ENCODE measurements at places on chromosomes 7 and 10.

GRCh38 chr10:24944512-24945255 is 7.7 kb downstream of the PRTFDC1 start:
- peak; percentile 69 for DNase-seq

DNA sequence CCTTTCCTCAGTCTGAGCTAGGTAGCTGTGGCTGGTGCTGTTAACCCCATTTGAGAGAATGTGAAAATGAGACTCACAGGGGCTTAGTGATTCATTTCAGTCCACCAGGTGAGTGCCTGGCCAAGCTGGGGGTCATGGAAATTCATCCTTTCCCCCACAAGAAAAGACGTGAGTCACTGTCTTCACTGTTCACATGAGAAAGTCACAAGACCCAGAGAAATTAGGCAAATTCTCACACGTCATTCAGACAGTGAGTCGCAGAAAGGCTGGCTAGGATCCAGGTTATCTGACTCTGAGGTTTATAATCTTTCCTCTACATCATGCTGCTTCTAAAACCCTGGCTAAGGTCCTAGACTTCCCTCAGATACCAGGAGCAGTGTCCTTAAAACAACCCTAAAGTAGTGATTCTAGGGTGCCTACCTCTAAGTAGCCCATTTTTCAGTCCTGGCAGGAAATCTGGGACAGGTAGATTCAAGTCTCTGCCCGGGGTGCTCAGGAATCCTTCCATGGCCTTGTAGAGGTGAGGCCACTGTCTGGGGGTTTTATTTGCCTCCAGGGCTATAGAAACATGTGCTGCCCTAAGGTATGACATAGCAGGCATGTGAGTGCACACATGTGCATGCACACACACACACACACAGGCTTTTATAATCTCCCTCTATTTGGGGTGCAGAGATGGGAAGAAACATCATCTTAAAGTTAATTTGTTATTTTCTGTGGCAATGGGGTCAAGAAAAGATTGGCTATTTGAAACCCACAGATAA is 427.9 kb upstream of the CELF2 start:
- DNase-seq, result no peak

DNA sequence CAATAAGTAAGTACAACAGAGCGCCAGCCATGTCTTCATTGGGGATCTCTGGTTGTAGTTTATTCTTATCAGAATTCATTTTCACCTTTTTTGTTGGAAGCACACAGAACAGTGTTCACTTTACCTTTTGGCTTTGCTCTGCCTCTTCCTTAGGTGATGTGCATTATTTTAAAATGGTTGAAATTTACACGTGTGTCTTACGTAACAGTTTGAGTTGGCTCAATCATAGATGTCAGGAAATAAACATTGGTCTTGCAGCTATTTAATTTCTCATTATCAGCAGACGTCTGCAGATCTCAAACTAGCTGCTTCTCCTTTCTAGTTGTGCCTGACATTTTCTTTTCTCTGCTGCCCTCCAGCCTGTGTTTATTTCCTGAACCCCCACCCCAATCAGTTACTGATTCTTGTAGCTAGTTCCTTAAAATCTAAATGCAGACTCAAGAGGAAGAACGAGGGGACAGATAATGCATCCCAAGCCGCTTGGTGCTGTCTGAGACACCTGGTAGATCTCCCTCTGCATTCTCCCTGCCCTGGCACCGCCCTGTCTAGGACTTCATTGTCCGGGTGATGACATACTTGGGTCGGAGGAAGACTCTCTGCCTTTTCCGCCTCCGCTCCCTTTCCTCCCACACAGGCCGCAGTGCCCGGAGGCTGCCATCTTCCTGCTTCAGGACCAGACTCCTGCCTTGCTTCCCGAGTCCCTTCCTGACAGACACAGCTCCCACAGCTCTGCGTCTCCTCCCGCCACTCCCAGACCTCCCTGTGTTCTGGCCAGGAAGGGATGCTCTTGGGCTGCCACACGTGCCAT is 108.2 kb downstream of the ANKRD61 start:
- no peak for DNase-seq

DNA sequence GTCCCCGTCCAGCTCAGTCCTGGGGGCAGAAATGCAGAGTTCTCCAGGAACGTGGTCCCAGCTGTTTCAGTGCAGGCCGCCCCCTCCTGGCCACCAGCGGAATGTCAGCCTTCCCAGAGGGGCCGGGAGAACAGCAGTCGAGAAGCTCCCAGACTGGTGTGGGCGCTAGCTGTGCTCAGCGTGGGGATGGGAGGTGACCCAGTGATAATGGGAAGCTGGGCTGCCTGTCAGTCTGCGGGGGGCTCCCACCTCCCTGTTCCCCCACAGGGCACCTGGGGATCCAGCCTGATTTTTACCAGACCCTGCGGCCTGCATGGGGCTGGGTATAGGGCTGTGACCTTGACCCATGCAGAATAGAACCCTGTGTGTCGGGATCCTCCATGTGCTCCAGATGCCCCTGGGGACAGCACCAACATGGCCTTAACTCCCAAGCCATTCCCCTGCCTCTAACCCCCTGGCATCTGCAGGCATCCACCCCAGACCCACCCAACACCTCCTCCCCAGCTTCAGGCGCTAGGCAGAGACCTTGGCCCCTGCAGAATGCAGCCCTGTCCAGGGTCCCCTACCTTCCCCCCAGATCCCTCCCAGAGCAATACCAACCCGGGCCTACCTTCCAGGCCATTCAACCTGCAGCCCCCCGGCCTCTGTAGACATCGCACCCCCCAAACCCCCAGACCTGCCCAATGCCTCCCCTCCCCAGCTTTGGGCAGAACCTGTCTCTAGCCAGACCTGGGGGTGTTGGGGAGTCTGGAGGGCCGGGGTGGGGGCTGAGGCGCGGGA is 880 bp upstream of the ELN start:
- peak; percentile 62 for DNase-seq

DNA sequence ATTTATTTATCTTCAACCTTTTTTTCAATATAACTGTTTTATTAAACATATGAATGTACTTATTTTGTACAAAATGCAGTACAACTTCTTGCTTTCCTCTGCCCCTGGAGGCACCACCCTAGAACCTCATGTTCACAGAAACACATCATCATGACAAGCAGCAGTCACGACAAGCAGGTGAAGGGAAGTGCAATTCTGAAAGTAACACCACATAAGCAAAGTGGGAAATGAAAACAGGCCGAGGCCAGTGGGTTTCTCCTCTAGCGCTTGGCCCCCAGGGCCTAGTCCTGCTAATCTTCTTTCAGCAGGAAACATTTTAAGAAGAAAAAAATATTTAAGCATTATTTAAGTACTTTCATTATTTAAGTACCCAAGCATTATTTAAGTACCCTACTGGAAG is 598.1 kb downstream of the SH2D4B start:
- DNase-seq, result no peak

GRCh38 chr10:71848325-71849275 is 2.5 kb downstream of the PSAP start:
- peak; percentile 65 for DNase-seq

DNA sequence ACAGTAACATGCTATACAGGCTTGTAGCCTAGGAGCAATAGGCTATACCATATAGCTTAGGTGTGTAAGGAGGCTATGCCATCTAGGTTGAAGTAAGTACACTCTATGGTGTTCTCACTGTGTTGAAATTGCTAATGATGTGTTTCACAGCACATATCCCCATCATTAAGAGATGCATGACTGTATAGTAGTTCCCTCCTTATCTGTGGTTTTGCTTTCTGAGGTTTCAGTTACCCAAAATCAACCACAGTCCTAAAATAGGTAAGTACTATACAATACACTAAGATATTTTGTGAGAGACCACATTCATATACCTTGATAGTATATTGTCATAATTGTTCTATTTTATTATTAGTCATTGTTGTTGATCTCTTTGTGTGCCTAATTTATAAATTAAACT is 12.7 kb downstream of the FZD1 start:
- no peak for DNase-seq

DNA sequence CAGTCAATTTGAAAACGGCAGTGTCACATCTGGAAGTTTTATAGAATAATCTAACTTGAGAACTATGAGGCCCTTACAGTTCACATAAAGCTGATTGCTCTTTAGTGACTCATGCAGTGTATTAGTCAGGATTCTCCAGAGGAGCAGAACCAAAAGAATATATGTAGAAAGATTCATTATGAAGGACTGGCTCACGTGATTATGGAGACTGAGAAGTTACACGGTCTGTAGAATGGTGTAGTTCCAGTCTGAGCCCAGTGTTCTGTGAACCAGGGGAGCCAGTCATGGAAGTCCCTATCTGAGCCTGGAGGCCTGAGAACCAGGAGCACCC is 21.5 kb downstream of the RBM33 start:
- peak; percentile 90 for DNase-seq

DNA sequence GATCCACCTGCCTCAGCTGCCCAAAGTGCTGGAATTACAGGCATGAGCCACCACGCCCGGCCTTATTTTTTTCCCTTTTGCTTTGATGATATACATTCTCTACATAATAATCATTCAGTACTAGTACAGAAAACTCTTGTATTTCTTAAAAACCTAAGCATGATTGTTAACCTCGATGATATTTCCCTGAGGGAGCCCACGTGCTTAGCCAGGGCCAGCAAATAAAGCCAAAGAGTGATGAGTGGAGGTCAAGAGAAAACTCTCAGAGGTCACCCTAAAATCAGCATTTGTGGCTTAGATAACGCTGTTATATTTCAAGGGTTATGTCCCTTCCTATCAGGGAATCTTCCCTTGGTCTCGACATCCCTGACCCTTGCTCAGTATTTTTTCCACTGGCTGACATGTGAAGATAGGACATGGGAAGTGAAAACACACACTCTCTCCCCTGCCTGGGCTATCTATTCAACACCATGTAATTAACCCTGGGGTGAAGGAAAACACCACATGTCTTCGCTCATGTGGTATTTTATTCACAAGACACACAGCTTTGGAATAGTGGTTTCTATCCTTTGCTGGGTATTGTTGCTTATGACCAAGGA is 12.6 kb downstream of the FAM200A start:
- no peak for DNase-seq

DNA sequence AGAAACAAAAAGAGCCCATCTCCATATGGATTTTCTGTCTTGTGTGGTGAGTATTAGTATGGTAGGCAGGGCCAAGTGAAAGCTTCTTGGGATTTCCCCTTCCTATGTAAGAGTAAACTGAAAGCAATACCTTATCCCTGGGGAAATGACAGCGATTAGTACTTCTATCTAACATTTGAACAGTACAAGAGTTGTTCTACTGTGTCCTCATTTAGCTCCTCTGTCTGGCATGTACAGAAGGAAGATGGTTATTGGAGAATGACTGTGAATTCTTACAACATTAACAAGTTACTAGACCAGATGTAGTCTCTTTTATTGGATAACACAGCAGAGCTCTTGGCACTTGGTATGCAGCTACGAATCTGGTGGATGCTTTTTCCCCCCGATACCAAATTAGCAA is 17.9 kb upstream of the TRIL start:
- DNase-seq, result no peak

- DNase-seq, result peak; percentile 53
These were observed 2.7 kb downstream of the SEMA3A start for GRCh38 chr7:84191842-84192241.

- DNase-seq, result peak; percentile 24
These were observed 100.4 kb upstream of the DNAJC1 start for GRCh38 chr10:22103701-22104470.

GRCh38 chr7:108875139-108875538 is 305.5 kb downstream of the DNAJB9 start:
- DNase-seq, result peak; percentile 23

DNA sequence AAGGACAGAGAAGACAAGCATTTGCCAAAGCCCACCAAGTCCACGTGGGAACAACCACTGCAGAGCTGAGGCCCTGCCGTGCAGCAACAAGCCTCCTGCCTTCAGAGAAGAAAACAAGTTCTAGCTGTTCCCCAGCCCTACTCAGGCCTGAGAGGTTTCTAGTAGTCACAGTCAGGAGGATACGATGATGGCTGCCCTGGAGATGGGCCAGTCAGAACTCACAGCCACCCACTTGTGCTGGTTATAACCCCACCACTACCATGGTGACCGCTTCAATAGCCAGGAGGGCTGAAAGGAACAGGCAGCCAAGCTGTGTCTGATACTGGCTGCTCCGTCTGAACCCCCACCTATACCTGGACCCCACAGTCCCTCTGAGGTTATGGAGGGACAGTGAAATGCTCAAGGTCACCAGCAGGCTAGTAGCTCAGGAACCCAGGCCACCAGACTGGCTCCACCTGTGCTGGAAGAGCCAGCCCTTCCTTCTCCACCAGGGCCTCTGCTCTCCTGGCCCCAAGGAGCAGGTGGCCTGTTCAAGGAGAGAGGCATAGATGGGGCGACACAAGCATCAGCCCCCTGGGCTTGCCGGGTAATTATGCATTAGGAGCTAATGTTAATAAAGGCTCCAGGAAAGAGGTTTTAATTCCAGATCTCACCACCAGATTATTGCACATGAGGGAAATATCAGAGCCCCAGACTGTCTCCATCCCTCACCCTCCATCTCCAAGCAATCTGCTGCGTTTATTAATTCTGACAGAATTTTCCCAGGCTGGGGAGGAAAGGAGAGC is 125.8 kb upstream of the PCBD1 start:
- no peak for DNase-seq

- DNase-seq, result peak; percentile 55
These were observed 36.7 kb downstream of the OSBPL3 start for GRCh38 chr7:24943096-24943948.

GRCh38 chr10:96305019-96305418 is 785 bp downstream of the DNTT start:
- DNase-seq, result no peak

DNA sequence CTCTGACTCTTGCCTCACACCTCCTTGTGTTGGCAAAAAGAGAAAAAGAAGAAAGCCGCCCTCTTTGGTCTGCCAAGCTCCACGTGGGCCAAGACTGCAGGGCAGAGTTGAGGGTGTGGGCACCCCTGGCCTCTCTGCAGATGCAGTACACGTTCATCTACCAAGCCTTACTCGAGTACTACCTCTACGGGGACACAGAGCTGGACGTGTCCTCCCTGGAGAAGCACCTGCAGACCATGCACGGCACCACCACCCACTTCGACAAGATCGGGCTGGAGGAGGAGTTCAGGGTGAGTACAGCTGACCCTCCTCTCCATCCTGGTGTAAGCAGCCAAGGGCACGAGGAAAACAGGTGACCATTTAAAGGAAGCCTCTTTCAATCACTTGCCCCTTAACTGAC is 56.1 kb downstream of the MKI67 start:
- DNase-seq, result no peak

DNA sequence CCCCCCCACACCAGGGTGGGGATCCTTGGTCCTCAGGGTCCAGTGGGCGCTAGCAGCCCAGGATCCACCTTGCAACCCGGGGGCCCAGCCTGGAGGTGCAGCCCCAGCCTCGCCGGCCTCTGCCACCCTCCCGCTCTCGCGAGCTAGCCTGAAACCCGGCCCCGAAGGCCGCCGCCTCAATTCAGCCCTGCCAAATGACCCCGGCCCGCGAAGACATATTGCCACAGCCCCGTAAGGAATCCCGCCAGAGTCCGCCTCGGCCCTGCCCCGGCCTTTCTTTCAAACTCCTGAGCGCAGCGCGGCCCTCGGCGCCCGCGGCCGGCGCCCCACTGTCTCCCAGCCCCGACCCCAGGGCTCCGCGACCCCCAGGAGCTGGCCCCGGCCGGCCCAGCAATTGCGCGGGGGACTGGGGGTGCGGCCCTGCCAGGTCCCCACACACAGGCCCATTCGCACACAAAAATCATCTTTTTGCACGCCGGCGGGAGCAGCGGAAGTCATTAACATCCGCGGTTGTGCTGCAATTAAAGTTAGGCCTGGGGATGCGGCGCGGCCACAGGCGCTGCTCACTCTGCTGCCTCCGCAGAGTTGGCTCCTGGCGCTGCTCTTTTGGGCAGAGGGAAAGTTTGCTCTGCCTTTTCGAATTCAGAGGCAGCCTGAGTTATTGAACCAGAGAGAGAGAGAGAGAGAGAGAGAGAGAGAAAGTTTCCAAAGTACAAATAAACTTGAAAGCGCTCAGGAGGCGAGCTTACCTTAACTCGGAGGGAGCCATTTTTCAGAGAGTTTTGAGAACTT is 4.0 kb downstream of the HOXA5 start:
- DNase-seq, result no peak

- no peak for DNase-seq
These were observed 35.0 kb upstream of the ACSL5 start for GRCh38 chr10:112338957-112339356.
